ENCODE measurements at places on chromosomes 12 and 14.
A peak's percentile ranks its signal among the peaks of the same experiment; 100 is the strongest.

- H3K4me3 ChIP-seq = no peak overlapping the region
- no peaks in the 10 kb centered on the region for H3K27me3 ChIP-seq
- DNase-seq = no peak
- H3K27ac ChIP-seq = no peak overlapping the region
These were observed 28.5 kb upstream of the MAGOHB start for GRCh38 chr12:10641735-10642500.

DNA sequence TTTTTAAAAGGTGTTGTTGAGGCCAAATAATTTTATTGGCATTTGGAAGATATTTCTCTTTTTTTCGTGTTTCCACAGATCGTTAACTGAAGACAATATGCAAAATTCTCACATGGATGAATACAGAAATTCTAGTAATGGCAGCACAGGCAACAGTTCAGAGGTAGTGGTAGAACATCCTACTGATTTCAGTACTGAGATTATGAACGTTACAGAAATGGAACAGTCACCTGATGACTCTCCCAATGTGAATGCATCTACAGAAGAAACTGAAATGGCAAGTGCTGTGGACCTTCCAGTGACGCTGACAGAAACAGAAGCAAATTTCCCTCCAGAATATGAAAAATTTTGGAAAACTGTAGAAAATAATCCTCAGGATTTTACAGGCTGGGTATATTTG, 11.2 kb downstream of the PRPF39 start:
- no peak overlapping the region for H3K27ac ChIP-seq
- peaks cover 14% of the 10 kb centered on the region for H3K4me1 ChIP-seq
- no peaks in the 10 kb centered on the region for H3K27me3 ChIP-seq
- H3K4me3 ChIP-seq = no peak overlapping the region
- H3K36me3 ChIP-seq = peaks cover 52% of the 10 kb centered on the region

- H3K4me3 ChIP-seq = no peak overlapping the region
- DNase-seq = no peak
- no peaks in the 10 kb centered on the region for H3K4me1 ChIP-seq
- H3K27ac ChIP-seq = no peak overlapping the region
- no peaks in the 10 kb centered on the region for H3K27me3 ChIP-seq
- H3K36me3 ChIP-seq = no peaks in the 10 kb centered on the region
These were observed 19.6 kb upstream of the KERA start for GRCh38 chr12:91077228-91077954.

GRCh38 chr12:91191513-91192111, 9.0 kb upstream of the DCN start:
- H3K27ac ChIP-seq = no peak overlapping the region
- H3K27me3 ChIP-seq = no peaks in the 10 kb centered on the region
- no peak overlapping the region for H3K4me3 ChIP-seq
- H3K36me3 ChIP-seq = no peaks in the 10 kb centered on the region
- DNase-seq = no peak
- no peaks in the 10 kb centered on the region for H3K4me1 ChIP-seq

DNA sequence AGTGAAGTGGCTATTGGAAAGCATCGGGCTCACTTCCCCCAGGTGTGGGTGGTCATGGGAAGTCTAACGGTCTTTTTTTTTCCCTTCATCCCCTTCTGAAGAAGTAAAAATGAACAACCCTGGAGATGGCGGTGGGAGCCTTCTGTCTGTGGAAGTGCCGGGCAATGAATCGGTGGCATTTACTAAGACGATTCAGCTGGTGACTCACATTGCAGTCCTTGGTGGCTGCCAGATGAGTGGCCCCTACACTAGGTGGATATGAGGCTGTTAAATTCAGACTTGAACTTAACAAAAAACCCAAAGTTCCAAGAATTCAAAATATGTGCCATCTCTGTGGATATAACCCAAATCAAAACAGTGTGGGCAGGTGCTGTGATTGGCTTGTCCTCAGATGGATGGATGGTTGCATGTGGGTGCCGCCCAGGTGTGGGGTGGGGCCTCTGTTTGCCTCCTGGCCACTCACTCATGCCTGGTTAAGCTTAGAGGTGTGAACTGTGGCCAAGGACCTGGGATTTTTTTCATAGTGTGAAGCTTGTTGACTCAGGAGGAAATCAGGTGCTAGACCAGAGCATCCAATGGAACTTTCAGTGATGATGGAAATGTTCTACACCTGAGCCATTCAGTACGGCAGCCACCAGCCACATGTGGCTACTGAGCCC, 176.7 kb upstream of the NOS1 start:
- H3K36me3 ChIP-seq = no peaks in the 10 kb centered on the region
- H3K27me3 ChIP-seq = peaks cover 21% of the 10 kb centered on the region
- H3K27ac ChIP-seq = no peak overlapping the region
- no peaks in the 10 kb centered on the region for H3K4me1 ChIP-seq
- H3K4me3 ChIP-seq = no peak overlapping the region

- H3K4me1 ChIP-seq = peaks cover 25% of the 10 kb centered on the region
- no peak overlapping the region for H3K4me3 ChIP-seq
- no peak for DNase-seq
- H3K27ac ChIP-seq = peak overlapping the region; percentile 65
These were observed 8.9 kb downstream of the VAMP1 start for GRCh38 chr12:6461401-6462233.

GRCh38 chr14:104096751-104097700, 11.5 kb downstream of the ASPG start:
- no peak overlapping the region for H3K27ac ChIP-seq
- H3K36me3 ChIP-seq = no peaks in the 10 kb centered on the region
- peaks cover 6% of the 10 kb centered on the region for H3K4me1 ChIP-seq
- H3K4me3 ChIP-seq = no peak overlapping the region

DNA sequence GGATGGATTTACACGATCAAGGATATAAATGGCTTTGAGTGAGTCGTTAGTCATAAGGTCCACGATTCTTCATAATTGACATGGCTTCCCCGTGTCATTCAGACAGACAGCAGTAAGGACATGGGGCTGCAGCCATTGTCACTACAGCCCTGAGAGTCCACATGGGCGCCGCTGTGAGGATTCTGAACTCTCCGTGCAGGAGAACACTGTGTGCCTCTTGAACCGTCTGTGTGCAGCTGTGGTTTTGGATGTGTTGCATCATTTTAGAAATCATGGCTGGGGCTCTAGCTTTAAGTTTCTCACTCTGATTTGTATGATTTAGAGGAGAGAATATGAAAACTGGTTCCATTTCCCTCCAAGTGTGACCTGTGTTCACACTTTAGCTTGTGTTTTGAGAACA, 47.2 kb downstream of the NPAS3 start:
- no peak overlapping the region for H3K4me3 ChIP-seq
- peak; percentile 47 for DNase-seq
- H3K27me3 ChIP-seq = no peaks in the 10 kb centered on the region
- H3K27ac ChIP-seq = peak overlapping the region; percentile 56

DNA sequence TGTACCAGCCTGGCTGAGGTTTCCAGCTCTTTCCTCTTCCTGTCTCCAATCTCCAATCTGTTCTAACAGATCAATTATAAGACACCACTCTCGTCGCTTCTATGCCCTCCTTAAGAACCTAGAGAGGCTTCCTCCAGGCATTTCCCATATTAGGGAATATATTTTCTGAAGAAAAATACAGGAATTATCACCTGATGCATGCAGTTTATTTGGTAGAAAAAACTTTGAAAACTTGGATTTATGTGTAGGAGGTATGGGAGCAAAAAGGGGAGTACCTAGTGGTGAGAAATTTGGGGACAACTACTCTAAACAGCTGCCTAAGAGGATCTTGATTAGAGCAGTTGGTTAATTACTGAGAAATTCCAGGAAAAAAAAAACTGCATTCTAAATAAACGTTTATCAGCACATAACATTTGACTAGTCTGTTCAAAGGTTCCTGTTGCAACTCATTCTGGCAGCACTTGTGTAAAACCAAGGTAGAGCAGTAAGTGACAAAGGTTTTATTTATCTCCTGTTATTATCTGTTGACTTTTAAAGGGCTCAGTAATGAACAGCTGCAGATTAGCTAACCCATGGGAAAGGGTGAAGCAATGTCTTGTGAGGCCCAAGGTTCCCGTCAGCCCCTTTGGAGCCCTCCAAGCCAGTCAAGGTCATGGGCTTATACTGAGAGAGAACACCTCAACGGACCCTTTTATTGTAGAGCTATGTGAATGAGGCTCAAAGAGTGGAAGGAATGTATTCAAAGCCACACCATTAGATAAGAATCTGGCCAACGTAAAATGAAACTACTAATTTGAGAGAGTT, 36.4 kb upstream of the NR1H4 start:
- no peak overlapping the region for H3K4me3 ChIP-seq
- no peak overlapping the region for H3K27ac ChIP-seq
- H3K27me3 ChIP-seq = no peaks in the 10 kb centered on the region
- no peak for DNase-seq

- H3K4me1 ChIP-seq = peaks cover 37% of the 10 kb centered on the region
- no peak overlapping the region for H3K4me3 ChIP-seq
- no peak for DNase-seq
- H3K27ac ChIP-seq = no peak overlapping the region
These were observed 313.6 kb downstream of the ZFP36L1 start for GRCh38 chr14:68479247-68479646.

DNA sequence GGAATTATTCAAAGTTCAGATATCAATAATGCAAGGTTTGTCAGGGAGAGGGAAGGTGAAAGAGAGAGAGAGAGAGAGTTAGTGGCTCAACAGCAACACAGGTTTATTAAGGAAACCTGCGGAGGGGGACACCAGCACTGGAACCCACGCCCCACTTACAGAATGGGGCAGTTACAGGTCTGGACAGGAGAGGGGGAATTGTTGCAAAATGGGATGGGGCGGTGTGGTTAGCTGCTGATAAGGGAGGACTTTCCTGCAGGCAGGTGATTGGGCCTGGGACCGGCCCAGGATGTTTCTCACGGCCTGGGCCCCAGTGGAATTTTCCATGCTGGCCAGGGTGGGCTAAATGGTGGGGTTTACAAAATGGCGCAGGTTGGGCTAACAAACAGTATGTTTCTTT, 278.2 kb upstream of the SLC16A7 start:
- no peak for DNase-seq
- H3K4me1 ChIP-seq = no peaks in the 10 kb centered on the region
- no peaks in the 10 kb centered on the region for H3K36me3 ChIP-seq
- no peaks in the 10 kb centered on the region for H3K27me3 ChIP-seq

DNA sequence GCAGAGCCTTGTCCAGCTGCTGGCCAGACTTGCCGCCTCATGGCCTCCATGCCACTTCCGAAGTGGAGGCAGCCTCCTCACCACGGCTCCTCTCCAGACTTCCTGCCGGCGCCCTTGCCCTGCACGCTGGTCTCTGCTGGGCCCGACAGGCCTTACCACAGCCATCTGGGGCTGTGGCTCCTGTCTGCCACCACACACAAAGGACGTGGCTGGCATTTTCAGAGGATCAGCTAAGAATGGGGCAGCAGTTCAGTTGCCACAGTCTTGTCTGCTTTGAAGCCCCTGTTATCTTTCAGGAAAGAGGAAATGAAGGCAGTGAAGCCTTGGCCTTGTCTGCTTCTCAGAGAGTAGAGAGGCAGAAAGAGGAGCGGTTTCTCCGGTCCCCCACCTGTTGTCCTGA, 178.0 kb upstream of the FKBP4 start:
- H3K4me1 ChIP-seq = peaks cover 16% of the 10 kb centered on the region
- no peaks in the 10 kb centered on the region for H3K27me3 ChIP-seq
- H3K27ac ChIP-seq = peak overlapping the region; percentile 57

GRCh38 chr12:131085125-131085815, 131.6 kb downstream of the ADGRD1 start:
- peaks cover 30% of the 10 kb centered on the region for H3K36me3 ChIP-seq
- peaks cover 28% of the 10 kb centered on the region for H3K4me1 ChIP-seq
- peak overlapping the region; percentile 54 for H3K27ac ChIP-seq

DNA sequence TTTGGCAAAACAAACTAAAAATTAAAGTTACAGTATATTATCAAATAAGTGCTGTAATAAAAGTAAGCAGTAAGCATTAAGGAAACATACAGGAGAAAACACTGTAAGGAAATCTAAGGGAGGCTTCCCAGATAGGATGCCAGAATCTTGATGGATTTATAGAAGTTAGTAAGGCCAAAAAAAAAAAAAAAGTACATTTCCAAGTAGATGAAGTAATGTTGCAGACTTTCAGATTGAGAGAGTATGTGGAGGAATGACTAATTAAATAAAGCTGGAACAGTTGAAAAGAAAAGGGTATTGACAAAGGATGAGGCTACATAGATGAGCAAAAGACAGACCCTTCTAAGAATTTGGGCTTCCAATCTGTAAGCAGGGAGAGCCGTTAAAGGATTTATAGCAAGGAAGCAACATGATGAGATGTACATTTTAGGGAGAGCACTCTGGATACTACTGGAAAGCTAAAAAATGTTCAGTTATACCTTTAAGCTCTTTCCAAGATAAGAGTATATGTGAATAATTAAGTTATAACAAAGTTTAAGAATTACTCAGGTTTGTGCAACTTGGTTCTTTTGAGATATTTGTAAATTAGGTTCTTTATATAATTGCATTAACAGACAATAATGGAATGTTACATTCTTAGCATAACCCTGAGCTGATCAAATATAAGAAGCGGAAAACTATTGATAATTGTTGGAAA, 87.5 kb upstream of the MON2 start:
- H3K36me3 ChIP-seq = peaks cover 22% of the 10 kb centered on the region
- H3K4me3 ChIP-seq = no peak overlapping the region
- no peaks in the 10 kb centered on the region for H3K27me3 ChIP-seq
- no peak overlapping the region for H3K27ac ChIP-seq

GRCh38 chr12:118425364-118425763, 49.0 kb downstream of the SUDS3 start:
- H3K27me3 ChIP-seq = no peaks in the 10 kb centered on the region
- H3K36me3 ChIP-seq = no peaks in the 10 kb centered on the region
- H3K4me3 ChIP-seq = no peak overlapping the region
- no peak for DNase-seq
- H3K4me1 ChIP-seq = no peaks in the 10 kb centered on the region

DNA sequence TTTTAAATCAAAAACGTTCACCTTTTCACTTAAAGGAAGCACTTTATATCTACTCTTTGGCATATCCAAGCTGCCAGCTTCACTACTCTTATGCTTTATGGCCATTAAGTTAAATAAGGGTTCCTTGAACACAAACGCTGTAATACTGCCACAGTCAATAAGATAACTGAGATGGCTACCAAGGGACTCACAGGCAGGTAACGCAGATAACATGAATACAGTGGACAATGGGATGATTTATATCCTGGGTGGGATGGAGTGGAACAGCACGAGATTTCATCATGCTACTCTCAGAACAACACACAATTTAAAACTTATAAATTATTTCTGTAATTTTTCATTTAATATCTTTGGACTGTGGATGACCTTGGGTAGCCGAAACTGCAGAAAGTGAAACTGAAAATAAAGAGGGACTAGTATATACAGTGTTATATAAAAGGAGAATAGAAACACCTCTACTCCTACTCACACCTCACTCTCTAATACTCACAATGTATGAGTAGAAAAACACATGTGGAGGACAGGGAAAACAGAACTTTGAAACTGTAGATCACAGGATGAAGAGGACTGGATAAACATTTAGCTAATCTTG, 367.3 kb downstream of the C12orf50 start:
- H3K27me3 ChIP-seq = no peaks in the 10 kb centered on the region
- peak overlapping the region; percentile 26 for H3K4me3 ChIP-seq
- DNase-seq = no peak
- no peaks in the 10 kb centered on the region for H3K36me3 ChIP-seq

- no peaks in the 10 kb centered on the region for H3K4me1 ChIP-seq
- H3K27ac ChIP-seq = no peak overlapping the region
- H3K36me3 ChIP-seq = no peaks in the 10 kb centered on the region
- no peak for DNase-seq
These were observed 43.0 kb downstream of the PPP4R4 start for GRCh38 chr14:94217116-94217515.

GRCh38 chr12:121713257-121713777, 765 bp downstream of the TMEM120B start:
- H3K36me3 ChIP-seq = no peaks in the 10 kb centered on the region
- H3K4me3 ChIP-seq = peak overlapping the region; percentile 100
- no peaks in the 10 kb centered on the region for H3K27me3 ChIP-seq
- peak; percentile 43 for DNase-seq

Data from left ventricle myocardium inferior (tissue), 1 donor.